ENCODE measurements at places on chromosomes 11 and 22.

DNA sequence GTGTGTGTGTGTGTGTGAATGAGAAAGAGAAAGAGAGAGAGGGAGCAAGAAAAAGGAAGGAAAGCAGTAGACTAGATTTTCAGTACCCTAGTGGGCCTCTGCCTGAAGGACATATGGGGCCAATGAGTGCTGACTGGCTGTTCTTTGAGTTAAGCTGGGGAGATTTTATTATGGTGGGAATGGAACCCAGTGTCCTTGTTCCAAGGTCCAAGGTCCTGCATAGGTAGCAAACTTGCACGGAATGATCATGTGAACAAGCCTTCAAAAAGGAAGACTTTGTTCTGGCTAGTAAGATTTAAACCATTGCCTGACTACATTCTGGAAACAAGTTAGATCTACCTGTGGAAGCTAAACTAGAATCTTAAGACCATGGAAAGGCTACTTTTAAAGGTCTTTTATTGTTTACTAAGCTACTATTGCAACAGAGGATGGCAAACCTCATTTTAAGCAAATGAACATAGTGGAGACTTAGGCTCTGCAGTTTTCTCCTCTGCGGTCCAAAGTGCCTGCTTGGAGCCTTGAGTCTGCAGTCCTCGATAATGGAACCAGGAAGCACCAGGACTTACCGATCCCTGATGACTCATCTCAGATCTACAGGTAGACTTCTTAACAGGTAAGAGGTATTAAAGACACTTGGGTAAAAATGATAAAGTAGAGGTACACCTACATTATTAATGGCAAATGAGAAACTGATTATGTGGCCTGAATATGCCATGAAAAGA lies 10.2 kb upstream of the GRAMD1B start:
- no peak for DNase-seq

DNA sequence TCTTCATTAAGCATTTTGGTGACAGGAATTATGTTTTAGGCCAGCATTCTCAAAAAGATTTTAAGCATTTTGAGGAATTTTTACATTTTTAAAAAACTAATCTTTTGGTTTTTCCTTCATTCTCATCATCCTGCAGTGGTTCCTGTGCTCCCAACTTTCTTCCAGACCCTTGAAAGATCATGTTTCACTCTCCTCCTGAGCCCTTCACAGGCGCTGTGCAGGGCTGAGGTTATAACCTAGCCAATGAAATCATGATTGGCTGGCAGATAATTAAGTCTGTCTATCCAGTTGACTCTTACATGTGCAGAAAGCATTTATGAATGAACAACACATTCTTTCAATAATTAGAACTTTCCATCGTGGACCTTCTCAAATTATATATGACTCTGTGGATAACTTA lies 226.3 kb downstream of the DDX10 start:
- DNase-seq = no peak

DNA sequence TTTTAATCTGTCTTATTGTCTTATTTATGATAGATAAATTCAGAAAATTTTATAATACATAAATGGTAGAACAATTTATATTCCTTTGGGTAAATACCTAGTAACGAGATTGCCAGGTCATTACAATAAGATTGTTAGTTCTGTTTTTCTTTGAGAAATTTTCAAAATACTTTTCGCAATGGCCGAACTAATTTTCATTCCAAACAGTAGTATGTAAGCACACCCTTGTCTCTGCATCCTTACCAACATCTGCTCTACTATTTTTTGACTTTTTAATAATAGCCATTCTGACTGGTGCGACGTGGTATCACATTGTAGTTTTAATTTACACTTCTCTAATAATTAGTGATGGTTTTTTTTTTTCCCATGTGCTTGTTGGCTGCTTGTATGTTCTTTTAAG lies 351.4 kb upstream of the LUZP2 start:
- DNase-seq = no peak

GRCh38 chr11:8090756-8091155 lies 9.7 kb downstream of the TUB start:
- no peak for DNase-seq

DNA sequence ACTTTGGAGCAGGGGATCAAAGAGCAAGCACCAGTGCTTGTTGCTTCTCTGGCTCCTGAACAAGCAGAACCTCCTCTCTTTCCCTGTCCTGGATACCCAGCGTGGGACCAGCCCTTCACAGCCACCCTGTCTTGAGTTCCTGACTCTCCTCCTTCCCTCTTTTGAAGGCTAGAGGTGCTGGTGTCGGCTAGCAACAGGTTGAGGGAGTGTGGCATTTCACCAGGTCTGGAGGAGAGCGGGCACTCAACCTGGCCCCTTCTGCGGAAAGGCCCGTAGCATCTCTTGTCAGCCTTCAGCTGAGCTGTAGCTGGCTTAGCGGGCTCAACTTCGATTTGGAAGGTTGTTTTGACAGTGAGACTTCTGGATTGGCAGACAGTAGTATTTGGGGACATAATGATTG lies 26.6 kb downstream of the RCOR2 start:
- no peak for DNase-seq

DNA sequence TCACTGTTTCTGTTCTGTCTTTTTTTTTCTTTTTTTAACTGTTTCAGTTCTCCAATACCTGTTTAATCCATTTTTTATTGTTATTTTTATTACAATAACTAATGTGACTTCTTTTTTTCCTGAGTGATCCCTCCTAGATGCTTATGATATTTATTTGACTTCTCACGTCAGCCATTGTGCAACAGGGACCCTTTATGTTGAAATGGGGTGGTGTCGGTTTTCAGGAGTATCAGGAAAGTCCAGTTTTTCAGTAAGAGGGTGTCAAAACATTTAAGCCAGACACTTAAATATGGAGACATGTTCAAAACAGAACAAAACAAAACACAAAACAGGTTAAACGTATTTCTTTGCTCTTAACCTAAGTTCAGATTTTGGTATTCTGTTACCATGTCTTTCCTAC lies 418.8 kb downstream of the DYNC2H1 start:
- DNase-seq = no peak

GRCh38 chr11:30619767-30620166 lies 33.6 kb upstream of the MPPED2 start:
- no peak for DNase-seq

Measured in CD4-positive, alpha-beta T cell treated with Interleukin-4 for 1 hour (primary cell).